ENCODE measurements at places on chromosomes 6 and 20.

DNA sequence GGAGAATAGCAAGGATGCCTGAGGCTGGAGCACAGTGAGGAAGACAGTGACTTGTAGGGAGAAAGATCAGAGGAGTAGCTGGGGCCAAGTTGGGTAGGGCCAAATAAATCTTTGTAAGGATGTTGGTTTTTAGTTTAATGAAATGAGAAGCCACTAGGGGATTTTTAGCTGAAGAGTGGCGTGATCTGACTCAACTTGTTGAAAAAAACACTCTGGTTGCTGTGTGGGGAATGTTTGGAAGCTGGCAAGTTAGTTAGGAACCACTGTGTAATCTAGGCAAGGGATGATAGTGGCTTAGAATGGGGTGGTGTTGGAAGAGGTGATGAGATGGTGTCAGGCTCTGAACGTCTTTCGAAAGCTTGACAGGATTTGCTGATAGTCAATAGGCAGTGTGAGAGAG is 176.1 kb upstream of the HDDC2 start:
- DNase-seq, result no peak

DNA sequence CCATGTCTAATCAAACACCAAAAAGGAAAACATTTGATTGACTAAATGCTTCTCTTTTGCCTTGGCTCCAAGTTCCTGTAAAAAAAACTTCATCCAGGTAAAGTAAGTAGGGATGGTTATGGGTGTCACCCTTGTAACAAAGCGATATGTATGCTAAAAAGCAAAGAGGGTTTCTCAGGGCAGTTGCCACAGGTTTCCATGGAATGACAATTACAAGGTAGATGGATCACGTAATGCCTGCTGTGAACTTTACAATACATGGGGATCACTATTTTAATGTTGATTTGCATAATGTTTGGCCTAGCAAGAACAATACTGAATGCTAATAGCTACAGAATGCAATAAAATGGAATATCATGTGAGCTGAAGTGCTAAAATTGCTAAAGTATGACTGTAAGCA is 2.9 kb upstream of the BMP2 start:
- no peak for DNase-seq

DNA sequence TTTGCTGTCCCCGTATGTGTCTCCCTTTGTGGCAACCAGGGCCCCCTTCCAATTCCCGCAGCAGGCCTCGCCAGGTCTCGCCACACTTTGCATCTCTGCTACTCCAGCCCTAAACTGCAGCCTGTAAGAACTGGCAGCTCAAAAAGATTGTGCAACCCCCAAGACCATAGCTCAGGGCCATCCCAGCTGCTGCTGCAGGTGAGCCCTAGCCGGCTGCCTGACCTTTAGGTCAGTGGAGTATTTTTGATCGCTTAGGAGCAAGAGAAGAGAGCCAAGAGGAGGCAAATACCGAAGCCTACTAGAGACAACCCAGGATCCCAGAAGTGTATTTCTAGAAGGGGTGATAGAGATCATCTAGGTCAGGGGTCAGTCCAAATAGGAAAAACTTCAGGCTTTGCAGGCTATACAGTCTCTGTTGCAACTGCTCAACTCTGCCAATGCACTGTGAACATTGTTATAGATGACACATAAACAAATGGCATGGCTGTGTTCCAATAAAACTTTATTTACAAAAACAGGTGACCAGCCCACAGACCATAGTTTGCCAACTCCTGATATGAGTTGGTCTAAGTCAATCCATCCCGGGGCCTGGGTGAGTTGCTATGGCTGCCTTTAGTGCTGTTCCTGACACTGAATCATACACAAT is 138.4 kb downstream of the EYA2 start:
- DNase-seq, result no peak

- no peak for DNase-seq
Observed at GRCh38 chr20:13213335-13213734, 7.7 kb upstream of the ISM1 start.

- DNase-seq, result no peak
Observed at GRCh38 chr6:38406096-38406495, 233.6 kb downstream of the BTBD9 start.

GRCh38 chr6:45837541-45838200 is 178.0 kb downstream of the CLIC5 start:
- DNase-seq, result no peak

GRCh38 chr6:106439459-106439858 is 78.9 kb downstream of the CRYBG1 start:
- DNase-seq, result no peak
